Activated naive CD4-positive, alpha-beta T cell (primary cell): ENCODE measurements at places on chromosomes 5 and 9.

DNA sequence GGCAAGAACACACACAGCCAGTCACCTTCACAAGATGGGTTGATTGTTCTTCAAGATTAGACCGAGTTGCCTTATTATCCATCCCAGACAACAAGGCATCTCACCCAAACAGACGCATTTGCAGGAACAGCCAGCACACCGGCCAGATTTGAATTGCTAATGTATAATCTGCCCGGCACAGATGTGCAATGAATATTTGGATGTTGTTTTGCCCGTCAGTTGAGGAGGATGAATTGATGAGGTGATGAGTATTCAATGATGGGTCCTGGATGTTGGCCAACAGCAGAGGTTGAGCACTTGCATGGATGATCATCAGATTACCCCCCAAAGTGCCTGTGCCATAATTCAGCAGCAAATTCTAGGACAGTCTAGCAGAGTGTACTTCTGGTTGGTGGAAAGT, 20.1 kb downstream of the ALG2 start:
- no peak for DNase-seq

GRCh38 chr9:86469476-86470250, 115.5 kb upstream of the TUT7 start:
- no peak for DNase-seq

DNA sequence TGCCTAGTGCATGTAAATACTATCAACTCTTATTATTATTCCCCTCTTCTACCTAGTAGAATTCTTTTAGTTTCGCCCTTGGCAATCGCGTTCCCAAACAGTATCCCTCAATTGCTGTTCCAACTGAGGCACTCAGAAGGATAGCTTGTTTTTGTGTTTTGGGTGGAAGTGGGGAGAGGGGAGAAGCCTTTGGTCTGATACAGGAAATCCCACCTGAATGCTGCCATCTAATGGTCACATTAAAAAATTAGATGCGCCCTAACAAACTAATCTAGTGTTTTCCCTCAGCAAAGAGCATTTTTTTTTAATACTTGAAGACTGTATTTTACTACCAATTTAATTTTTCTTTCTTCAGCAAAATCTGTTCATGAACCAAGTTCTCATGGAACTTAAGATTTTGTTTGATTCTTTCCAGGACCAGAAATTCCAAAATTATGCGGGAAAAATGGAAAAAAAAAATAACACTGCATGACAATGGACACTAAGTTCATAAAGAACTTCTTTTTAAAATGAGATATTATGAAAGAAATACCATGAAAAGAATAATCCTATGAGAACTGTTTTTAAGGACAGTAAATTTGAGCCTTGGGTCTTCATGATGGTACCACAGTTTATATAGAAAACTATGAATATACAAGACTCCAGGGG, 22.2 kb upstream of the GLDC start:
- DNase-seq, result no peak

- DNase-seq, result no peak
Observed at GRCh38 chr5:179819296-179820126, 1.2 kb upstream of the SQSTM1 start.

DNA sequence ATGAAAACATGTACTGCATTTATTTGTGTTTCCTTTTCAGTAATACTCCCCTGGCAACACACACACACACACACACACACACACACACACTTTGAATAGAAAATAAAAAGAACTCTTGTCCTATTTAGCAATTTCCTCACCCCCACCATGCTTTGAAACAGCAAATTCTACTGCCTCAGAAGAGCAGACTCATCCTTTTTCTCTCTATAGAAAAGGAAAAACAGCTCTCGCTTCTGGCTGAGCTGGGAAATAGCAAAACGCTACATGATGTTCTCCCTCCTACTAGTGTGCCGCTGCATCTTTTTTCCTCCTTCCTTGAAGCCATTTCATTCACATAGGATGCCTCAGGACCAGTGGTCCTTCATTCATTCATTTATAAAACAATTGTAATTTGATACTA, 453.6 kb downstream of the CSNK1G3 start:
- DNase-seq, result no peak

- DNase-seq, result no peak
Observed at GRCh38 chr9:129081388-129081904, 535 bp downstream of the DOLPP1 start.

DNA sequence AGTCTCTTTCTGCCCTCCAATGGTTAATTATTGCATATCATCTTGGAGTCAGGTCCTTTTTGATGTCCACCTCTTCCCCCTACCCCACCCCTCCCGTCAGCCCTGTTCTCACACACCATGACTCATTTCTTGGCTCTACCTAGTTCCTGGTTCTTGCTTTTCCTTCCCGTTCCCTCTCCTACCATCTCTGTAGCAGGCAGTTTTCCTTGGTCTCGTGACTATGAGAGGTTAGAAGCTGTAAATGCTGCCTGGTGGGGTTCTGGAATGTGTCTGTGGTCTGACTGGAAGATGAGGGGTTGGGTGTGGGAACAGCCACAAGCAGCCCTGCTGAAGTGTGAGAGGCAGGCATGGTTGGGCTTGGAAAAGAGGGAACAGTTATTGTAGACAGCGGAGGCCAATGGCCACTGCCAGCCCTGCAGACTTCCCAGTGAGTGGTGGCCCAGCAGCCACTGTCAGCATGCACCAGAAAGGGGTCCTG, 18.2 kb downstream of the SLC22A5 start:
- no peak for DNase-seq

DNA sequence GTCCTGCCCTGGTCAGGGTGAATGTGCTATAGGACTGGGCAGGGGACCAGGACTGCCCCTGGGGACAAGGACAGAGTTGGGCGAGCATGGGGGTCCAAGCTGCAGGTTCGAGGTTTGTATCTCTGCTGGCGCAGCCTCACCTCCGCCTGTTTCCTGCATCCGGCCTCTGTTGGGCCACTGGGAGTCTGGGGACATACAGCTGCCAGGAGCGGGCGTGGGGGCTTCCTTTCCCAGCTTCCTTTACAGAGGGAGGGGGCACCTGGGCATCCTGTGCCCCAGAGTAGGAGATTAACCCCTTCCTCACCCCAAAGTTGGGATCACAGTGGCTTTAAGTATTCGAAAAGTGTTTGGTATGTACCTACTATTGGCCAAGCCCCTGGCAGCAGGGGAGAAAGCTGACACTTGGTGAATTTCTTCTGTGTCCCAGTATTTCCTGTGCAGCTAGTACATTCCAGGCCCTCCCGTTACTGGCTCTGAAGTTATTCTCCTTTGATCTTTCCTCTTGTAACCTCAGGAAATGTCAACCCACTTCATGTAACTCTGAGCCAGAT, 19.0 kb downstream of the OLFML2A start:
- no peak for DNase-seq

- DNase-seq, result no peak
Observed at GRCh38 chr9:6449086-6449485, 36.1 kb downstream of the UHRF2 start.

DNA sequence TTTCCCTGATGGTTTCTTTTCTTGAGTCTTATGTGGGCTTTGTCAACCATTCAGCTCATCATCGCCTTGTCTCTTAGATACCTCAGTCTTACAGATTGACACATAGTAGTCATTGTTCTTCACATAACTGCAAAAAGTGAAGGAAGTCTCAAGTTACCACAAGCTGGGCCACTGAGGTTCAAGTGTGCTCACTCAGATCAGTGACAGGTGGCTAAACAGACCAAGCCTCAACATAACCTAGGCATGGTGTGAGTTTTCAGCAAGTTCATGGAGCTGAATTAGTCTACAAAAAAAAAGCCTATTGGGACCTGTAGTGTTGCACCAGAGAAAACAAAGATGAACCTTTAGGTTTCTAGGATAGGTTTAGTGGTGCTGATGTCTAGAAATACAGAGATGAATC, 58.2 kb downstream of the RFK start:
- DNase-seq, result no peak

DNA sequence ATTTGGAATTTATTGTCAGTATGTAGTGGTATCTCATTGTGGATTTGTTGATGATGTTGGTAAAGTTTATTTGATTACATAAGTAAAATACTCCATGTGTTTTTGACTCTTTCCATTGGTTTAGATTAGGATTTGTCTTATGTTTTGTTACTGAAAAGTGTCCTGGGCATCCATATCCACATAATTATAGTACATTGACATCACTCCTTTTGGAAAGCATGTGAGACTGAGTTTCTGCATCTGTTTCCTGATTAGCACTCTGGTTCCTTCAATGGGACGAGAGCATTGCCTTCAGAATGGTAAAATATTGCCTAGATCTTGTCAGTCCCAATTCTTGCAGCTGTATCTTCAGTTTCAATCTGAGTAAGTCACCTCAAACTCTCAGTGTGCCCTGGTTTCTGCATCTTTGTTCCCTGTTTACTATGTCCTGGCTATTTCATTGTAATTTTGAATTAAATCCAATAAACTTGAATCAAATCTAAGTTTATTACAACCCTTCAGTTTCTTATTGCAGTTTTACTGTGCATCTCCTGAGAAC, 128.1 kb downstream of the FBXO38 start:
- no peak for DNase-seq

DNA sequence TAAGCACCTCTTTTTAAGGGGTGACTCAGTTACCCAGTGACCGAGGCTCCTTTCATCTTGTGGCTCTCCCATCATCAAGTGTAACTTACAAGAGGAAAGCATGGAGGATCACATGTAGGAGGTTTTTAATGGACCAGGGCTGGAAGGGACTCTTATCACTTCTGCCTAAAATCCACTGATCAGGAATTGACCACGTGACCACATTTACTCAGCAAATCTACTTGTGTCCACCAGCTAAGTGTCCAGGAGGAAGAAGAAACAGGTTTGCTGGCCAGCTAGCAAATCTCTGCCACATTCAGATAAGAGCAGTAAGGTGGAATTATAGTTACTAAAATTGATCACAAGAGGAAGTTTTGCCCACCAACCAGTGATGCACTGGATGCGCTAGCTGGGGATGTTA, 486.0 kb downstream of the ENC1 start:
- no peak for DNase-seq

DNA sequence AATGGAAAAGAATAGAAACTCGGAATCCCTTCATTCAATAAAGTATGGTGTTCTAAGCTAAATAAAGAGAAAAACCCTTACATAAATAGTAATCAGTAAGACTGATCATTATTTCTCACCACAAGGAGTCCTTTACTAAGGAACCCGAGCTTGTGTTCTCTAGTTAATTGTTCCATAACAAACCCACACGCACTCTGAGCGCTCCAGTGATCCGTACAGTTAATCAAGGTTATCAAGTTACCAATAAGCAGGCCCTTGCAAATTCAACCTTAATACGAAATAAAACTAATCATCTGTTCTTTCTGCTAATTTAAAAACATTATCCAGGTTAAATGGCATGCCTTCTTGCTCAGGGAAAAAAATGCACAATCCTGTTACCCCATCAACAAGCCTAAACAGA, 224.4 kb downstream of the FRMD3 start:
- no peak for DNase-seq

GRCh38 chr5:75148051-75148450, 88.6 kb downstream of the ANKRD31 start:
- DNase-seq, result no peak

- DNase-seq, result no peak
Observed at GRCh38 chr5:115465431-115465830, 79.1 kb downstream of the FEM1C start.

DNA sequence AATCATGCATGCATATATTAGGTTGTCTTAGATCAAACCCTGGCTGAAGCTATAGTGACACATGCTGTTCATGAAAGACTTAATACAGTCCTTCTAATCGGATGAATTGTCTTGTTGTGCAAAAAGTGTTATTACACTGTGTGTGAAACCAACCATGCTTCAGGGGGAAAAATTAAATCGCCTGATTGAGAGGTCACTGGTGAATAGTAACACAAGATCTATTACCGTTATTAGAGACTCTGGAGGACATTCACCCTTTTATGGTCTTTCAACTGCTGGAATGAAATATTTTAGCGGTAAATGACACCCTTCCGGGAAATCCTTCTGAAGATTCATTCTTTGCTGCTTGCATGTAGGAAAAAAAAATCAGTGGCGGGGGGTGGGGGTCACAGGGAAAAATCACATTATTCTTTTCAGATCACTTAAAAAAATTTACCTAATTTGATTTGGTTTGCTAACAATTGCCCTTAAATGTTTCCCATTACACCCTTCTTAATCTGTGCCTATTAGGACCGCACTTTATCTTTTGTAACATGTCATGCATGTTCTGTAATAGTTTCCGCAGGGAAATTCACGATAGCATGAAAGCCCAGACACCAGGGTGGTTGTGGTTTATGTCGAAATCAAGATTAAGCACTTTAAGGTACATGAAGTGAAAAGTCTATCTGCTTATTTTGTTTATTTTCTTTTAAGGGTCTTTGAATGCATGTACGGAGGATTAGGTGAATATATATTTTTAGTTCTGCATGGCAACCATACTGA, 120.6 kb downstream of the FOCAD start:
- no peak for DNase-seq

DNA sequence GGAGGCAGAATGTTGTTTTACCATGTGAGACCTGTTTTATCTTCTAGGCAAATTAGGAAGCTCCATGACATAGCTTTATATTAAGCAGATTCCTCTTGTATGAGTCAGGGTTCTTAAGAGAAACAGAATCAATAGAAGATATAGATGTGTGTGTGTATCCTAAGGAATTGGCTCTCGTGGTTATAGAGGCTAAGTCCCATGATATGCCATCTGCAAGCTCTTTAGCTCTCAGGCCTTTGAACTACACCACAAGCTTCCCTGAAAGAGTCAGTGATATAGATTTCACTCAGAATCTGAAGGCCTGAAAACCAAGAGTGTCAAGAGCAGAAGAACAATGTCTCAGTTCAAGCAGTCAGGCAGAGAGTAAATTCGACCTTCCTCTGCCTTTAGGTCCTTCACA, 365.8 kb upstream of the ZNF608 start:
- DNase-seq, result no peak

GRCh38 chr5:56550227-56550626, 265.1 kb upstream of the MAP3K1 start:
- no peak for DNase-seq

DNA sequence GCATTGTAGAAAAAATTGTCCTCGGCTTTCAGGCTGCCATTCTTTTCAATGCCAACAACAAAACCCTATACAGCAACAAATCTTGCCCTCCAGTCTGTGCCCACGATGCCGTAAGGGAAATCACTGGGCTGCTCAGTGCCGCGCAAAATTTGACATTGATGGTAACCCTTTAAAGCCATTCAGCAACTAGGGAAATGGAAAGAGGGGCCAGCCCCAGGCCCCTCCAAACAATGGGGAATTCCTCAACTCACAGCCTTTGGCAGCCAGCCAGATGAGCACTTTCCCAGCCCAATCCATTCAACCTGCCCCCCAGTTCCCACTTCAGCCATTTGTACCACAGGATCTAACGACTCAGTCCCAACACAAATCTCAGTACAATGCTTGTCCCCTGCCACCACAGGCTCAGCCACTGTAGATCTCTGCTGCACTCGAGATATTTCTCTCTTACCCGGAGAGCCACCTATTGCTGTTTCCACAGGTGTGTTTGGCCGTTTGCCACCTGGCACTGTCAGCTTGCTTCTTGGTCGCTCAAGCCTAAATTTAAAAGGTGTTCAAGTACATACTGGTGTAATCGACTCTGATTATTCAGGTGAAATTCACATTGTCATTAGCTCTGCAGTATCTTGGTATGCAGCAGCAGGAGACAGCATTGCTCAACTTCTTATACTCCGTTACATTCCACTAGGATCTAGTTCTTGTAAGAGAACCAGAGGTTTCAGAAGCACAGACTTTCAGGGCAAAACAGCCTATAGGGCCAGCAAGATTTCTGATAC, 103.3 kb downstream of the SYK start:
- no peak for DNase-seq

- no peak for DNase-seq
Observed at GRCh38 chr9:88234114-88234513, 95.8 kb upstream of the SPATA31C2 start.

- no peak for DNase-seq
Observed at GRCh38 chr5:168592014-168592368, 12.8 kb upstream of the PANK3 start.

- DNase-seq, result no peak
Observed at GRCh38 chr5:129906177-129906887, 2.1 kb downstream of the CHSY3 start.
